ENCODE measurements at places on chromosomes 12 and 14.

DNA sequence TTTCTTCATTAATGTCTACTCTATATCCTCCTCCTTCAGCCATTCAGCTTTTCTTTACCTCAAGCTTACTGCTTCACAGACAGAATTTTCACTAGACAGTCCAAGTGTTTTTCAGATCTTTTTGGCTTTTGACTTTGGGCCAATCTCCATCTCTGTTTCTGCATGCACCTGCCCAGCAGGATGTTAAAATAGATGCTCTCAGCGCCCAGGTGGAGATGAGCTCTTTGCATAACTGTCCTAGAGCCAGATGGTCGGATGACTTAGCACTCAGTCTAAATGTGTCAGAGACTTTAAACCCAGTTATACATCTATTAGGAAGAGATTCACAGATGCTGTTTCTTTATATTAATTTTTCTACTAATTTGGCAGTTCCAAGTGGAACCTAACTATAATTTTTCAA is 80.3 kb upstream of the SSTR1 start:
- no peak for DNase-seq

GRCh38 chr12:80059102-80059501 is 40.2 kb upstream of the OTOGL start:
- no peak for DNase-seq

DNA sequence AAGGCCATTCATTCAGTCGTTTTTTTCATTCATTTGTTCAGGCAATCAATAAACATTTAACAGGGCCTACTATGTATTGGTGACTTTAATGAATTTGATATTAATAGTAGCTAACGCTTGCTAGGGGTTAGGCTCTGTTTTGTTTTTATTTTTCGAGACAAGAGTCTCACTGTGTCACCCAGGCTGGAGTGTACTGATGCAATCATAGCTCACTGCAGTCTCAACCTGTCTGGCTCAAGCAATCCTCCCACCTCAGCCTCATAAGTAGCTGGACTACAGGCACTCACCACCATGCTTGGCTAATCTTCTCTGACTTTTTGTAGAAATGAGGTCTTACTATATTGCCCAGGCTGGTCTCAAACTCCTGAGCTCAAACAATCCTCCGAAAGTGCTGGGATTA is 25.6 kb upstream of the MED13L start:
- no peak for DNase-seq

- no peak for DNase-seq
These were observed 750.5 kb upstream of the TMEM132C start for GRCh38 chr12:127516467-127516866.

- no peak for DNase-seq
These were observed 207.1 kb downstream of the DPF3 start for GRCh38 chr14:72686832-72687231.

GRCh38 chr12:127070515-127071157 is 1196.3 kb upstream of the TMEM132C start:
- DNase-seq, result no peak

DNA sequence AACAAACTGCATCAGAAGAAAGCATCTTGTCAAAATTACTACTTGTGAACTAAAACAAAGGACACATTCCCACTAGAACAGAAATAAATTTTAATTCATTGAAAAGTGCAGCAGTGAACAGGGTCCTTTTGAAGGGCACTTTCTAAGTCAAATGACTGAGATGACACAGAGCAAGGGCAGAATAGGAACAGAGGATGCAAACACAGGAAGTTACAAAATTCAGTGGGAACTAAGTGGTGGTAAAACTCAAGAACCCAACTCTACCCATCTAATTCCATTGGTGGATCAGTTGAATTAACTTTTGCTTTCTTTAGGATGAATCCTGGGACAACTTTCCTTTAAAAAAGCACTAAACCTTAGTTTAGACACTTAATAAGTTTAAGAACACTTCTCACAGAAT is 45.8 kb downstream of the GNS start:
- DNase-seq, result no peak

DNA sequence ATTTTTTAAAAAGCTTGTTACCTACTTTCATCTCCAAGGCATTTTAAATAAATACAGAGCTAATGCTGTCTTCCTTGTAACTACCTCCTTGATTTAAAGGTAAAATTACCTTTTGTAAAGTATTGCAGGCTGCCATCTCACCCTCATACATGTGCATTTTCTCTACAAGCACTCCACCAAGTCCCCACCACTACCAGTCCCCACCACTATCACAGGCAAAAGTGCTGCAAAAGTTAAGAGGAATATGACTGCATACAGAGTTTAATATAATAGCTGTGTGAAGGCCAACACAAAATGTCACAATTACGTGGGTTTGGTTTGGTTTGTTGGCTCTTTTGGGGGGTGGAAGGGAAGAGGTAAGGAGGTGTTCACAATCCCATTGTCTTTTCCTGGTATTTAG is 9.6 kb downstream of the SIX1 start:
- DNase-seq, result no peak

DNA sequence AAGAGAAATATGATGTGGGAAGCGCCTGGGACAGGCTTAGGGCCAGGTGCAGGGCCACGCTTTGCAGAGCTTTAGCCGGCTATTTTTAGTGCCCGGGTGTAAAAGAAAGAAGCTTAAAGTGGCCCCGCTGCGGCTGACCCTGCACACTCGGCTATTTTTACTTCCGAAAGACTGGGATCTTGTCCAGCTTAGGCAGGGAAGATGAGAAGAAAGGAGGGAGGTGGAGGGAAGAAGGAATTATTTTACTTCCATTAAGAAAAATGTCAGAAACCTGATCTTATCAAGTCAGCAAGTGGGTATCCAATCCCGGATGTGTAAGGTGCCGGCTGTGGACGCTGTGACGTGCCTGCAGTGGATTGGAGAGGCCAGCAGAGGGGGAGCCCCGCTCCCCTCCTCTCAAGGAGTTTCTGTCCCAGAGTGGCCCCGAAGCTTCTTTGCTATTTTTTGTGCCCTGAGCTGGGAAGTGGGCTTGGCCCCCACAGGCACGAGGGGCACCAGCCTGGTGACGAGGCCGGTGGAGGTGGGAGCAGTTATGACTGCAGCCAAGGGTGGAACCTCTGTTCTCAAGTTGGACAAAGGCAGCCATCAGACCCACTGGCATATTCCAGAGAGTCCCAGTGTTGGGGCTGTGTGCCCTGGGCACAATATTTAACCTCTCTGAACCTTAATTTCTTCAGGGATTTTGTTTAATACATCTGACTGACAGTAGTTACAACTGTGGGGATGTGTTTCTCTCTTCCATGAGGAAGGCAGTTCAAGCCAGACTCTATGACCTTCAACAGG is 97.7 kb downstream of the ESRRB start:
- DNase-seq, result peak; percentile 39

DNA sequence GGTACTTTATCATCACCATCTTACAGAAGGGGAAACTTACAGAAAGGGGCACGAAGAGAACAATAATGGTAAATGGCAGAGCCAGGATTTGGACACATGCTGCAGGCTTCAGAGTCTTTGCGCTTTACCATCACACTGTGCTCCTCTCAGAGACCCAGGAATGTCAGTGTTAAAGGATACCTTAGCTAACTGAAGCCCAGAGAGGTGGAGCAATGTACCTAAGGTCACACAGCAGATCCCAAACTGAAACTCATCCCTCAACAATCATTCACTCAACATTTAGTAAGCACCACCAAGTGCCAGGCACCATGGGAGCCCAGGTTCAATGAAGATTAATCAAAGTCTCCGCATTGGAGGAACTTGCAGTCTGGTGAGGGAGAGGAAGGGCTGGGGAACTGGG is 8.0 kb upstream of the KRT78 start:
- DNase-seq, result no peak

DNA sequence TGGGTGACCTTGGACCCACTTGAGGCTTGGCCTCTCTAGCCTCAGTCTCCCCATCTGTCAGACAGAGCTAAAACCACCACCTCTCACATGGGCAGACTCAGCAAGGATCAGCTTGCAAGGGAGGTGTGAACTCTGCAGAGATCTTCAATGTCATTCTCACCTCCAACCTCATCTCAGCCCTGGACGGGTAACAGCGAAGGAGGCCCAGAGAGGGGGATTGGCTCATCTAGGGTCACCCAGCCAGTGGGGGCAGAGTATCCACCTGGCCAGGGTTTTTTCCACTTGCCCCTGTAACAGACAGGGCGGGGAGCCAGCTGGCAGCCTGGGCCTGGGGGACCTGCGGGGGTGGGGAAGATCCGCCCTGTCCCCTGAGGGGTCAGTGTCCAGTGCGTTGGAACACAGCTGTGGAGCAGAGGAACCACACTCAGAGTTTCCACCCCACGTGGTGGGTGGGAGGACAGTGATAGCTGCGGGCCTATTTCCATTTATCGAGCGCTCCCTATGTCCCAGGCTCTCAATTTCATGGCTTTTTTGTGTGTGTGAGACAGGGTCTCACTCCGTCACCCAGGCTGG is 27.4 kb downstream of the DTX1 start:
- DNase-seq, result no peak

GRCh38 chr14:54387328-54387727 is 9.5 kb upstream of the CDKN3 start:
- DNase-seq, result no peak

- peak; percentile 79 for DNase-seq
These were observed 235.6 kb downstream of the DACT1 start for GRCh38 chr14:58873228-58873953.

- peak; percentile 52 for DNase-seq
These were observed 700 bp downstream of the SLC35E3 start for GRCh38 chr12:68746572-68747180.

DNA sequence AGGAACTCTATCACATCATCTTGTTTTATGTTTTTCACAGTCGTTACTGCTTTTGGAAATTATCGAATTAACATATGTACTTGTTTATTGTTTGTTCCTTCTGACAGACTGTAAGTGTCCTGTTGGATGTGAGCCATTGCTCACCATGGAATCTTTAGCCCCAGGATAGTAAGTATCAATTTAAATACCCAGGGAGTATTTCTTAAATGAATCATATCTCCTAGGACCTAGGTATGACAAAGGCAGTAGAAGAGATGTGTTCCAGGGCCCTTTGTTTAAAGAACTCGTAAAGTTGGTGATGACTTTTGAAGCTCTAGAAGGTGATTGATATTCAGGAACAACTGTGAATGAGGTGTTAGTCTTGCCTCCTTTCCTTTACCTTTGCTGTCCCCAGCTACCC is 30.3 kb upstream of the STRAP start:
- DNase-seq, result no peak

DNA sequence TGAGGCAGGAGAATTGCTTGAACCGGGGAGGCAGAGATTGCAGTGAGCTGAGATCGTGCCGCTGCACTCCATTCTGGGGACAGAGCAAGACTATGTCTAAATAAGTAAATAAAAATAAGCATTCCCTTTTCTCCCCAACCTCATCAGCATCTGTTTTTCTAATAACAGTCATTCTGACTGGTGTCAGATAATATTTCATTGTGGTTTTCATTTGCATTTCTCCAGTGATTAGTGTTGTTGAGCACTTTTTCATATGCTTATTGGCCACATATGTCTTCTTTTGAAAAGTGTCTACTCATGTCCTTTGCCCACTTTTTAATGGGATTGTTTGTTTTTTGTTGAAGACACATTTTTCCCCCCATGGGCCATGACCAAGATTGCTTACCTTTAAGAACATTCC is 243.2 kb downstream of the ADAMTS20 start:
- DNase-seq, result no peak

GRCh38 chr12:49924628-49925246 is 21.0 kb upstream of the FAIM2 start:
- no peak for DNase-seq

DNA sequence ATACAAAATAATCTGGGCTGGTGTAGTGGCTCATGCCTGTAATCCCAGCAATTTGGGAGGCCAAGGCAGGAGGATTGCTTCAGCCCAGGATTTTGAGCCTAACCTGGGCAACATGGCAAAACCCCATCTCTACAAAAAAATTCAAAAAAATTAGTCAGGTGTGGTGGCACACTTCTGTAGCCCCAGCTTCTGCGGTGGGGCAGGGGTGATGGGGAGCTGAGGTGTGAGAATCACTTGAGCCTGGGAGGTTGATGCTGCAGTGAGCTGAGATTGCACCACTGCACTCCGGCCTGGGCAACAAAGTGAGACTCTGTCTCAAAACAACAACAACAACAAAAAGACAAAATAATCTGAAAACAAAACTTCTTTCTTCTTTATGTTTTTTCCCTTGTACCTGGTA is 66.0 kb downstream of the TC2N start:
- DNase-seq, result no peak

- no peak for DNase-seq
These were observed 338.3 kb downstream of the EMP1 start for GRCh38 chr12:13534645-13535398.

GRCh38 chr12:128571906-128572810 is 251.6 kb downstream of the SLC15A4 start:
- DNase-seq, result no peak

- no peak for DNase-seq
These were observed 245.8 kb upstream of the RMST start for GRCh38 chr12:97216848-97217247.

DNA sequence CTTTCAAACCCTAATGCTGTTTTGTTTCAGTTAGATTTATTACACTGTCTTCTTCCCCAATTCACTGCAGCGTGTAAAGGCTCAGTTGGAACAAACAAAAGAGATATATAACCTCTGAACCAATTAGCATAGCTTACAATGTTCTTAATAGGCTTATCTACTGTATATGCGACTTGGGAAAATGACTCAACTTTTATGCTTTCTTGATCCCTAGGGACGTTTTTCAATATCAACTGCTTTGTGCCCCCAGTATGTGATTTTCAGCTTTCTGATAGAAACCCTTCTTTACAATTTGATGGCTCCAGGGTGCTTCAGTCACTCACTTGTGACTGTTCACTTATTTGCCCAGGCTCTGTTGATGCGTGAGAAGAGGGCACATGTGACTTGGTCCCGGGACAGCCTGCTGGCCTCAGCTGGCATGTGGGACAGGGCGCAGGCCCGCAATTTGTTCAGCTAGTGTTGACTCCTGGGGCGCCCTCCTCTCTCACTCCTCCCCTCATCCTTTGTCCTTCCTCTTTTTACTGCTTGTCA is 107.1 kb downstream of the TMTC2 start:
- DNase-seq, result no peak

DNA sequence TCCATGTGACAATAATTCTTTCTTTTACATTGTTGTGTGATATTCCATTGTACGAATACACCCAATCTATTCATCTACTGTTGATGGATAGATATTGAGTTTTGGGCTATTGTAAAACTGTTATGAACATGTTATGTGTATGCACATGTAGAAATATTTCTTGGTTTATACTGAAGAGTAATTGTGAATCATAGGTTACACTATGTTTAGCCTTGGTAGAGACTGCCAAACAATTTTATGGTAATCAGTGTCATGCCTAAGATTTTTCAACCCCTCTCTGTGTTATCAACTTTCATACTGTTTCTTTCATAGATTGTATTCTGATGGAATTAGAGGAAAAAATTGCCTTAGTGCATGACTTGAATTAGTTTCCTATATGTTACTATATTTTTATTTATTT is 39.5 kb downstream of the FRMD6 start:
- no peak for DNase-seq

- DNase-seq, result no peak
These were observed 27.4 kb upstream of the KLRB1 start for GRCh38 chr12:9634969-9635754.
